ENCODE measurements at places on chromosomes 2 and 18. TPM values are rescaled to one million over a fixed set of nuclear protein-coding genes. Genes with fewer than 3 reads are reported as not detected.

- H3K4me3 ChIP-seq, result no peak overlapping the region
- H3K4me1 ChIP-seq, result no peaks in the 10 kb centered on the region
- H3K36me3 ChIP-seq, result no peaks in the 10 kb centered on the region
- H3K27me3 ChIP-seq, result no peaks in the 10 kb centered on the region
Measured at GRCh38 chr2:148519013-148519412, 125.5 kb upstream of the EPC2 start.

DNA sequence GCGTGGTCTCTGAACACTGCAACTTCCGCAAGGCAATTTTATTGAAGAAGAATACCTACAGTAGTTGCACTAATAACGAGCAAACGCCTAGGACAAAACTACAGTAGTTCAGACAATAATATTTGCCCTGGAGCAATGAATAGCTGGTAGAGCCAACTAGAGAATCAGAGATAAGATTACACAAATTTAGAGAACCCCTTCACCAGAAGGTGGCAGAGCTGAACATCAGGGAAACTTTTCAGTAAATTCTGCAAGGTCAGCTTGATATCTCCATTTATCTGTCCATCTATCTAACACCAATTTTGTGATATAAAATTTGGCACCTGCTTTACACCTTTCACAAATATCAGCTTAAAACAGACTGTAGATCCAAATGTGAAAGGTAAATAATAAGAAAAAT lies 43.8 kb downstream of the CDH19 start:
- H3K36me3 ChIP-seq, result no peaks in the 10 kb centered on the region
- peak; percentile 31 for DNase-seq
- H3K27me3 ChIP-seq, result no peaks in the 10 kb centered on the region
- H3K4me1 ChIP-seq, result no peaks in the 10 kb centered on the region
- H3K27ac ChIP-seq, result no peak overlapping the region

- no peak for DNase-seq
- no peaks in the 10 kb centered on the region for H3K27me3 ChIP-seq
- H3K4me3 ChIP-seq, result no peak overlapping the region
- H3K27ac ChIP-seq, result no peak overlapping the region
Measured at GRCh38 chr2:229348128-229348527, 77.0 kb upstream of the PID1 start.

GRCh38 chr2:181367411-181367810 lies 89.8 kb upstream of the ITGA4 start:
- no peaks in the 10 kb centered on the region for H3K36me3 ChIP-seq
- H3K4me3 ChIP-seq, result no peak overlapping the region
- no peaks in the 10 kb centered on the region for H3K4me1 ChIP-seq

DNA sequence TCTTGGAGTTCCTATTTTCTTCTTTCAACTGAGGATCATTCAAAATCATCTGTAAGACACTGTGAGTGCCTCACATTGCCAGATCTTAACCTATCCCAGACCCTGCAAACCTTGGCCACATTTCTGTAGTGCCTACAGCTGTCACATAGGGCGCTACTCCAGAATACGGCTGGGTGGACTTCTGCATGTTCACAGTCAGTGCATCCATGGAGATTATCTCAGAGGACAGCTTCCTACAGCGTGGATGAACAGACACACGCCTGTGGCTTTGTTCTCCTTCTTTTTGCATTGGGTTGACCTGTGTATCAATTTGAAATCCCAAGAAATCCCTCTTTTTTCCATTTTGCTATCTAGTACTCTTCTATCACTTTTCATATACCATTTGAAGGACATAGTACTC lies 1.9 kb upstream of the KLHL29 start:
- DNase-seq, result no peak
- H3K27me3 ChIP-seq, result no peaks in the 10 kb centered on the region
- no peaks in the 10 kb centered on the region for H3K36me3 ChIP-seq
- H3K27ac ChIP-seq, result no peak overlapping the region
- H3K4me3 ChIP-seq, result no peak overlapping the region

Gene LONRF2
- 17.7 TPM for total RNA-seq

GRCh38 chr2:3317277-3317685 lies 60.3 kb downstream of the EIPR1 start:
- no peak for DNase-seq
- H3K27ac ChIP-seq, result no peak overlapping the region
- H3K27me3 ChIP-seq, result no peaks in the 10 kb centered on the region
- H3K4me1 ChIP-seq, result no peaks in the 10 kb centered on the region
- H3K4me3 ChIP-seq, result no peak overlapping the region
- no peaks in the 10 kb centered on the region for H3K36me3 ChIP-seq

DNA sequence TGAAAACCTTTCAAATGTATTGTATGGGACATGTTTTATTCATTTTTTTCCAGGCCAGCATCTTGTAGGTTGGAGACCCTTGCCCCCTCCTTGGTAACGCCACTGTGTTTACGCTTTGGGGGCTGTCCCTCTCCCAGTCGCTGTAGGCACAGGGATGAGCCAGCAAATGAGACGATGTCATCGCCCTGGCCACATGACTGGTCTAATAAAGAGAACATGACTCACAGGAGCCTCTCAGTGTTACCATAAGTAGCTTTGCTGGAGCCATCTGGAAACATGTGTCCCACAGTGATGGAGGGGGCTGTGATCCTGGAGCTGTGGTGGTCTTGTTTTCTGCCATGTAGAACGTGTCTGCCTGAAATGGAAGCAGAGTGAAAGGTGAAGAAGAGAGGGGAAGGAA lies 78.9 kb downstream of the CD8B2 start:
- no peak overlapping the region for H3K27ac ChIP-seq
- DNase-seq, result no peak
- no peak overlapping the region for H3K4me3 ChIP-seq
- H3K27me3 ChIP-seq, result no peaks in the 10 kb centered on the region
- no peaks in the 10 kb centered on the region for H3K36me3 ChIP-seq
